ENCODE measurements at places on chromosomes 11 and 22.
A peak's percentile ranks its signal among the peaks of the same experiment; 100 is the strongest.

DNA sequence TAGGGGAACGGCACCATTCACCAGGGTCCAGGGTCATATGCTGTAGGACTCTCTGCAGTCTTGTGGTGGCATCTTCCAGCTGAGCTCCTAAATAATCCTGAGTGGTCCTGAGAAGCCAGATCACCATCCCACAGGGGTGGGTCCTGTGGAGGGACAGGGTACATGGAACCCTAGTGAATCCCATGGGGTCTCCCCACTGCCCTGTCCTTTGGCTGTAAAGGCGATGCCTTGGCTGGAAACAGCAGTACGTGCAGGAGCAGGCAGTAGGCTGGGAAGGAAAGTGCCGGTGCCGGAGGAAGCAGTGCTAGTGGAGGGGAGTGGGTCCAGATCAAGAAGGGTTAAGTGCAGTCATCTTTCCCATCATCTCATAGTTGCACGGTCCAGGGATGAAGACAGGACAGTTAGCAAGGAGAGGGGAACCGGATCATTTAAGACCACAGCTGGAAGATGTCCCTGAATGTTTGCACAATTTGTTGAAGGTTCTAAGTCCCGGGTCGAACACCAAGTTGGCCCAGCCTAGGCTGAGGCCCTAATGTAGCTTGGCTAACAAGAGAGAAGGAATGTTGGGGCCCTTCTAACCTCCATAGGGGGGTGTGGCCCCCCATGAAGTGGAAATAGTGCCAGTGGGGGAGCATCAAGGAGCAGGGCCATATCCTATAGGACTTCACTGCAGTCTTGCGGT is 18.1 kb downstream of the TSPAN32 start:
- no peak for DNase-seq

GRCh38 chr22:23259916-23260644 is 79.8 kb downstream of the BCR start:
- DNase-seq: no peak

- no peak for DNase-seq
Observed at GRCh38 chr11:74593463-74593862, 1.1 kb downstream of the POLD3 start.

DNA sequence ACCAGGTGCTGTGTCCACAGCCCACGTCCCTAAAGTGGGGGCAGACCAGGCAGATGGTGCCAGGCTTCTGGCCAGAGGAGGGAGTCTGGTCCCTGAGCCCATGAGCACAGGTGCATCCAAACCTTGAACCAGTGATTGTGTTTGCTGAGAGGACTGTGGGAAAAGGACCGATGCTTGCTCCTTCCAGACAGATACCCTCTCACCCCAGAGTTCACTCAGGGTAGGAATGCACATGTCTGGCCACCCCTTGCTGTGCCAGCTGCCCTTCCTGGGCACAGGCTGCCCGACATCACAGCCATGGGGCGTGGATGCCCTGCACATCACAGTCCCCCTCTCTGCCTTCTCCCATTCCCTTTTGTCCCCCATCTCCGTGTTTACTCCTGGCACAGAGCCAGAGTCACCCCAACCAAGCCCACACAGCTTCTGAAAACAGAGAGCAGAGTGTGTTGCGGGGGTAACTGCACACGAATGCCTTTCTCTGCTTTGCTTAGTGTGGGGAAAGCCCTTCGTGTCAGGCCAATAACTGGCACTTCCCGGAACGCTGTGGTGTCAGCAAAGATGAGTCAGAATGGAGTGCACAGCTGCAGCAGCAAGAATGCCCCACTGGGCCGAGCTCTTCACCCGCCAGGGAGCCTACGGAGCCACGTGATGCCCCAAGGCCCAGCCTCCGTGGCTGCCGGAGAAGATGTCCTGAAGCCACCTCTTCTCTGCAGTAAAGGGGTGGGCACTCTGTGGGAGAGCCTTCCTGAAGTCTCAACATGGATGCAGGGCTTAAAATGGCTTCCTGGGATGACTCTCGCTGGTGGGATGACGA is 7.6 kb downstream of the CARS1 start:
- DNase-seq: peak; percentile 86
